ENCODE measurements at places on chromosomes 5 and 9.

DNA sequence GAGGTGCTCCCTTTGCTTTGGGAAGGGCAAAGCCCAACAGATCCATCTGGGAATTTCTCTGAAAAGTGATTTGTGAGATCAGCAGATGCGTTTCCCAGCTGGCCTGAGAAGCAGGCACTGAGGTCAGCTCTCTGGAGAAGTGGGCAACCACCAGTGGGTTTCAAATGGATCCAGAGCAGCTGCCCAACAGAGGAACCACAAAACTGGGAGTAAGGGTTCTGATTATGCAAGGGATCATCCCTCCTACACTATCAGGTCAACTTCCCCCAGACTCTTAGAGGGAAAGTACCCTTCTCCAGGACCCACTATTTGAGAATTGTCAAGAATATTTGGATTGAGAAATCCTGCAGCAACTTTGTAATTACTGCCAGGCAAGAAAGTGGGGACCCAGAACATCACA lies 21.7 kb downstream of the CCL28 start:
- no peak for DNase-seq

DNA sequence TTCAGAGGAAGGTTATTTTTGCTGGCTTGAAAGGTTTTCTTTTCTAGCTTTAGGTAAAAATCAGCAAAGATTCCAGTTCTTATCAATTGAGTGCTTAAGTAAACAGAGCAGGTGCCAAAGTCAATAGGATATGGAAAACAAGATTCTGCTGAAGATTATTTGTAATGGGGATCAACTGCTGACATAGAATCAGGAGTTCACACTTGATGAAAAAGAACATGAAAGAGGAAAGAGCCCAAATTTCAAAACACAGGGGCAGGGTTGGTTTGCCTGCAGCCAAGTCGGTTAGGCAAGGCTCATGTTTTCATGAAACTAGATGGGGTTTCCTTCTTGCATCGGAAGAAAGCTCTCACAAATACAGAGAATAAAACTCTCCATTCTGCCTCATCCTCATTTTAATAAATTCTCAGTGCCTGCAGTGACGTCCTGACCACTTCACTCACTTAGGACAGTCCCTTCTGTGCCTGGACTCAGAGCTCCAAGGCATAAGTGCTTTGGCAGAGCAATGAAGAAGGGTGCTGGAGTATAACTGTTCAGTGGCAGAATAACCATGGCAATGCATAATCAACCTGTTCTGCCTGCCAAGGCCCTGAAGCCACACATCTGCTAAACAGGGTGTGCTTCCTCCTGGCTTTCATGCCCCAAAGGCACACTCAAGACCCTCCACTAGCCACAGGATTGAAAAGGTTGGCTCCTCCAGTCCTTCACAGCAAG lies 179.6 kb downstream of the GNAQ start:
- no peak for DNase-seq

- no peak for DNase-seq
Measured at GRCh38 chr9:114935119-114935518, 4.7 kb upstream of the TNFSF8 start.

DNA sequence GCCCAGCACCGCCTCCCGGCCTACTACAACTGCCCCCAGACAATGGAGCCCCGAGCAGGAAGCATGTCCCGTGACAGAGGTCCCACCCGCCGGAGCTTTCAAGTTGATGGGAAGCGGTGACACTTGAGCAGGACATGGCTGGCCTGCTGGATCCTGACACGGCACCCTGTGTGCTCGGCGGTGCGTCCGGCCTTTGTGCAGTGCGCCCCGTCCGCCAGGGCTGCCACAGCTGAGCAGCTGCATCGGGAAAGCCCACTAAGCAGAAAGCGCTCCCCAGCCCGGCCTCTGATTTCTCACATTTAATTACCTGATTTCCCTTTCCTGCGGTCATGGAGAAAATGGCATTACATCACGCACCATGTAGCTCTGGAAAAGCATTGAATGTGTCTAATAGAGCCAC lies 611.9 kb downstream of the IRX1 start:
- no peak for DNase-seq

DNA sequence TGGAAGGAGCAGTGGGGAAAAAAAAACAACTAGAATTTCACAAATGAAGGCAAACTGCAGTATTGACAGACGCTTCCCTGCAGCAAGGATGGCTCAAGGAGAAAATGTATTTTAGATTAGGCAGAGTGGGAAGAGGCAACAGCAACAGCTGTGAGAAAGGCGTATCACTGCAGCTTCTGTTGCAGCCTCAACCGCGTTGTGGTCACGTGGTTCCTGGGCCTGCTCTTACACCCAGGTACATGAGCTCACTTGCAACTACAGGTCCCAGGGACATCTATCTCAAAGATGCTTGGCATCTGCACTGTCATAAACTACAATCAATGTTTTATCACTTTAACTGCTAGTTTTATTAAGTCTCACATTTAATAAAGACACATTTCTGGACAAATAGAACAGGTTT lies 36.0 kb upstream of the GOLM1 start:
- DNase-seq = no peak

DNA sequence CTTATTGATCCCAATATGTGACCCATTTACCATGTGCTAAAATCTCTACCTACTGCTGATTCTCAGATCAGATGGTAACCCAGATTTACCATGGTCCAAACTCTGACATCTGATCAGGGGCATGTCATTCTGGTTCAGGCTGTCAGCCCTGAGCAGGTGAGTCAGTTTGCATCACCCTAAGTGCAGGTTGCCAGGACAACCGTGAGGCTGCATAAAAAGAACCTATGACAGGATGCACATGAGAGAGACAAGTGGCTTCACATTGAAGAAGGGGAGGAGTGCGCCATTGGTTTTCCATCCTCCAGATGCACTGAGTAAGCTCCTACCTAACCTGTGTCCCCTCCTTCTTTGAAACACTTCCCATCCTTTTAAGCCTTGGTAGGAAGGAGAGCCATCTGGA lies 801 bp upstream of the PRSS3 start:
- DNase-seq = no peak

GRCh38 chr5:157384971-157385709 lies 74.9 kb upstream of the NIPAL4 start:
- DNase-seq = no peak

DNA sequence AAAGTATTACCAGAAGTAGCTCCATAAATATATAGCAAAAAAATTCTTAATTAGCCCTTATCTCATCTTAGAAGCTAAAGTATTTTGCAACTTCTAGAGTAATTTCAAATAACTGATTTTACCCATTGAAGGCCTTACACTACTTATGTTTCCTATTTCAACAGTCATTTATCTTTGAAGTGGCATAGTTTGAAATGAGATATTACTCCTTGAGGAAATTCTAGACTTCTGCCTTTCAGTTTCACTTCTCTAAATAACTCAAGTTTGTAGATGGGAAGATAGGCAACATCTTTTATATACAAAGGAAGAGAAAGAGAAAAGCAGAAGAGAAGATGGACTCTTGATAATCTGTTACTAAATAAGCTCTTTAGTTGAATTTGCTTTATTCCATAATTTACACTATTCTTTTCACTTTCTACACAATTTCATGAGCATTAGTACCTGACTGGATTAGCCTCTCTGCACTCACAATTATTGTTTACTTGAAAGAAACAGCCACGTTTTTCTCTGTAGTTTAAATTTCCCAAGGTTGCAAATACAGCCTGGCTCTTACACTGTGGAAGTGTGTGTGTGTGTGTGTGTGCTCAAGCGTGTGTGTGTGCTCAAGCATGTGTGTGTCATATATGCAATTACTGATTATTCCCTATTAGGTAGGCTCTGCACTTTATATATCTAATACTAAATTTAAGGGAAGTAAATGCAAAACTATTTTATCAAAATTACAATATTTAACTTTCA lies 60.6 kb upstream of the EMB start:
- no peak for DNase-seq

DNA sequence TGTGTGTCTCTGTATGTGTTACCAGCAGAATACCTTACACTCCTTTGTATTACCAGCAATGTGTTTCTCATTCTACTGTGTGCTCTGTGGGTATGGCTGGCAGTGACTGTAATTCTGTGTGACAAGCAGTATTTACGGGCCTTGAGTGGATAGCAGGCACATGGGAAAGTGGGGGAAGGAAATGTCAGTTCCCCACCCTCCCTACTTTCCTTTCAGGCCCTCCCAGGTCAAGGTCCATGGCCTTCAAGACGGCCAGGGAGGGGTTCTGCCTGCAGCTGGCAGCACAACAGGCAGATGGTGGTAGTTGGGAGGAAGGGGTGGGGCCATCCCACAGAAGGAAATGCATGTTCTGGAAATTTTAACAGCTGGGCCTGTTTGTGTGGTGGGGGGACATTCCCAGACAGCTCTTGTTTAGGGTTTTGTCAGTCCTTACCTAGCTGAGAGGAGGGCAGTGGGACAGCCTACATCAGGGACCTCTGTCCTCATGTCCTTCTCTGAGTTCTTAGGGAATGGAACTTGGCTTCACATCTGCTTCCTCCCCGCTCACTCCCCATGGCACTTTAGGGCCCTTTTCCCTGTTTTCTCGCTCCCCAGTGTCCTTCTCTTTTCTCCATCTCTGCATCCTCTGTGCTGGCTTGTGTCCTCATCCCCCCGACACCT lies 14.6 kb upstream of the TNIP1 start:
- no peak for DNase-seq

DNA sequence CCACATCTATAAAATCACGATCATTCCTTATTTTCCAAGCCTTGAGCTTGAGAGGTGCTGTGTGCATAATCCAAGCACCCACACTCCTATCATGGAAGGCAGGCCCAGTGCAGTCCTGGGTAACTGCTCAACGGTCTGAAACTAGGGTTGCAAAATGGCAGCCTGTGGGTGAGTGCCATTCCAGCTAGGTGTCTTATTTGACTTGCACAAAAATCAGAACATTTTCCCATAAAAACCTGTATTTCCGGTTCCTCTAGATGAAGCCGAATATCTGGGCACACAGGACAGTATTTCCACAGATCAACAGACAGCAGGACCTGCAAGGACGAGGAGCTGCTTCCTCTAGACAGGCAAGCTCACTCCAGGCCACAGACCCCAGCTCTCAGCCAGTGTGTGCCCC lies 588.8 kb downstream of the BNC2 start:
- DNase-seq = no peak

DNA sequence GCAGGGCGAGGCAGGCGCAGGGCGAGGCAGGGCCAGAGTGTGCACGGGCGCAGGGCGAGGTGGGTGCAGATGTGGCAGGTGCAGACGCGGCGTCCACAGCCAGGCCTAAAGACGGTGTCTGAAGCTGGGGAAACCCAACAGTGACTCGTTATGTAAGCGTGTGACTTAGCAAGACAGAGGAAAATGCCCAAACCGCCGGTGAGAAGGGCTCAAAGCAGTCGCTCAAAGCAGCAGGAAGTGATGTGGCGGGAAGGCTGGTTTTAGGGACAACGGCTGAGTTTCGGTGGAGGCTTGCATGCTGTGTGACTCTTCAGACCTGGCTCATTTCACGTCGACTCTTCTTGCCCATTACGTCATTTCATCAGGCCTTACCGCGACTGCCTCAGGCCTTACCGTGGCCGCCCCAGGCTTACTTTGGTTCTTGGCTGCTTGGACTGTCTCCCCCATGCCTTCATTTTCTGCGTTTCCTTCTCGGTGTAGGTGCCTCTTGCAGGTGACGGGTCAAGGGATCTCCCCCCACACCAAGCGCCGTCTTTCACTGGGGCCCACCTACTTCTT lies 50.5 kb upstream of the EXOC3 start:
- DNase-seq = peak; percentile 81

DNA sequence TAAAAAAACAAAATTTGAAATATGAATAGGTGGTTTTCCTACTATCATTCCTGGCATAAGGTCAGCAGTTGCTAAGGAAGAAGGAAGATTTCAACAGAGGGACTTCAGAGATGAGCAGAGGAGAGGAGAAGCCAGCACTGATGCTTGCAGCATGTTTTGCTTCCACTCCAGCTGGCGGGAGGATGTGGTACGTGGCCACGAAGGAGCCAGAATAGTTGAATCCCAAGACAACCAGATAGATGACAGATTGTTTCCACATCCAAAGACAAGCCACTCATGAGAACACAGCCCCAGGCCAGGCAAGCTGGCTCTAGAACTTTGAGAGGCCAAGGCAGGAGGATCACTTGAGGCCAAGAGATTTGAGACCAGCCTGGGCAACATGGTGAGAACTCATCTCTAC lies 15.1 kb downstream of the TIMD4 start:
- DNase-seq = no peak

DNA sequence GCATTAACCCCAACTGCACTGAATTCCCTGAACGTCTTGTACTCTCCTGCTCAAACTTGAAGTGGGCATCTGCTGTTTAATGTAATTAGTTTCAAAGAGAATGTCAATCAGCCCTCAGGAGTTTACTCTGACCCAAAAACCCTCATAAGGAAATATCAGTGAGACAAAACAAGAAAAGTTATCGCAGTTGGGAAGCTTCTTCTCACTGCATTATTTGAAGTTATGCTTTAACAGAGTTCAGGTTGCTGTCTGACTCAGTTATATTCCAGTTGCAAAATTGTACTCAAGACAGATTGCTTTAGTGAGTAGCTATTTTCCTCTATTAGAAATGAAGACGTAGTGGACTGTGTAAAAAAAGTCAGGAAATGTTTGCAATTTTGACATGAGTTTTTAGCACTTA lies 52.1 kb downstream of the PPIC start:
- DNase-seq = no peak

Measured in activated naive CD4-positive, alpha-beta T cell treated with Interleukin-2 at 50 U/mL for 16 hours (primary cell).